IMR-90 (cell line): ENCODE measurements at places on chromosomes 5 and 9. TPM values are rescaled to one million over a fixed set of nuclear protein-coding genes. Genes with fewer than 3 reads are reported as not detected.

- DNase-seq = peak; percentile 61
Measured at GRCh38 chr5:116002116-116002906, 30.0 kb upstream of the ARL14EPL start.

DNA sequence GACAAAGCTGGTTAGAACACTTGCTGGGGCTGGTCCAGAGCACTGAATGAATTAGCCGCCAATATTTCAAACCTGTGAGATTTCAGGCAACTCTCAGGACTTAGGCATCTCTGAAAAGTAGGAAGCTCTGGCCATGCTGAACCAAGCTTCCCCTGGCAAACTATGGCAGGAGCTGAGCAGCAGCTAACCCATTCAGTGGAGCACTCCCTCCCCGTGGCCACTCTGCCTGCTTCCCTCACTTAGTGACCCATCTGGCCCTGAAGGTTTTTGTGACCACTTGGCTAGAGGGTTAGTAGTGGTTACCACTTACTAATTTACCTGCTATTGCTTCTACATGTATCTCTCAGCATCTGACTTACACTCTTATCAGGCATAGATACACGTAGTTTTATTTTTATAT, 25.5 kb downstream of the FOXI1 start:
- DNase-seq = no peak

GRCh38 chr9:33044677-33045282, 19.7 kb downstream of the DNAJA1 start:
- DNase-seq = no peak

The CDC20B gene
- not detected in 2 replicates for total RNA-seq

The TMC1 gene
- not detected in 2 replicates for total RNA-seq

The SLC25A51 gene
- 63.0 and 81.6 TPM in 2 replicates for total RNA-seq

DNA sequence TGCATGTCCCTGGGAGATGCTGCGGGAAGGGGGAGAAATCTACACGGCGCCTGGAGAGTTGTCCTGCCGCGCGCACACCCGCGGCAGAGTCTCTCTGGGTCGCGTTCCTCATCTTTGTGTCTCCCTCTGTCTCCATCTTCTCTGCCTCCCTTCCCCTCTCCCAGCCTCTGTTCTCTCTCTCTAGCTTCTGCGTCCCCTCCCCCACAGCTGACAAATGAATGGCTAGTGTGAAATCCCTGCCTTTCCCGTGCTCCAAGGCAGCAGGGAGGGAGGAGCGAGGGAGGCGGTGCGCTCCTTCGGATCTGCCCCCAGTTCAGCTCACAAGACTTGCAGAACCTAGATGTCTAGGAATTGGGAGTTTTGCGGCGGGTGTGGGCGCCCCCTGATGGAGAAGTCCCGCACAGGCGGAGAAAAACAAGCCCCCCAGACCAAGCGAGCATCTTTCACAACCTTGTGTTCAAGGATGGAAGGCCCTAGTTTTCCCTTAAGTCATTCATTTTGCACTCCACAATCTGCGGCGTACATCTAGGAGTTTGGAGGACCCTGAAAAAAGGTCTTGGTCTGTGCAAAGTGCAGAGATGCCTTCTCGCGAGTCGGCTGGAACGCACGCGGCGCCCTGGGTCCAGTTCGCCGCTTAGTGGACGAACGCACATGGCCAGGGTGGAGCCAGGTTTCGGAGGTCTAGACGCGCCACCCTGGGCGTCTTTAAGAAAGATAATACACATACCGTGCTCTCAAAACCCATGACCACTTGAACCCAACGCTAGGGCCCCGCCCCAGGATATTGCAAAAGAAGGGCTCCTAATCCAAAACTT, 2.0 kb downstream of the VCAN start:
- peak; percentile 98 for DNase-seq

The CER1 gene
- total RNA-seq = not detected in 2 replicates

GRCh38 chr5:132020568-132021339, 9.3 kb upstream of the ACSL6 start:
- DNase-seq = no peak

DNA sequence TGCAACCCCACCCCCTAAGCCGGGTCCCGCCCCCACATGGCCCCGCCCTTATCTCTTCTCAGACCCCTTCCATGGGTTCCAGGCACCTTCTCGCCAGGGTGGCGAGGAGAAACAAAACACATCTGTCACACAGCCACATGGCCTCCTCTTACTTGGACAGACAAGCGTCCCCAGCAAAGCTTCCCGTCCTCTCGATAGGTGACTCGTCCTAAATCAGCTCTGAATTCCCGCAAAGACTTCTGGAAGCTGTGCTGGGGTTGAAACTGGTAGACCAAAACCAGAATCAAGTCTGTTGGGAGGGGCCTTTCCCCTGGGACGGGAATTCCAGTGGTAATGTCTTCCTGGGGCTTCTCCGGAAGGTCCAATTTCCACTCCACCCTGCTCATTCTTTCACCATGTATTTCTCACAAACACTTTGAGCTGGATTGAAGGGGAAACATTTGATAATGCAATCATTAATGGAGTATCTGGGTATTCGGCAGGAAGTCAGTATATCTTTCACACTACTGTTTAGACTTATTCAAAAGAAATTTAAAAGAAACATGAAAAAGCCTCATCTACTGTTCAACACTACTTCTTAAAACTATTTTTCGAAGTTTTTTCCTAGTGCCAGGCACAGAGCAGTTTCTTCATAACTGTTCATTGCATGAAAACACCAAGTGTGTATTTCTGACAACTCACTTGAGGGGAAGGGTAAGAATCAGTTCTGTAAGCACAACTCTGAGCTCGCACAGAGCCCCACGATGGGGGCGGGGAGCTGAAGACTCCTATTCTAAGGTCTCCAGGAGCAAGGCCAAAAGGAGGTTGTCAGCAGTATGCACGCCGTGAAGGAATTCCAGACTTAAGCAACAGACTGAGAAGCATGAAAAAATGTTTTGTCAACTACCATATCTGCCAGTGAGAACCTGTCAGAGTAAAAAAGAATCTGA, 644 bp upstream of the CTNNAL1 start:
- DNase-seq = peak; percentile 78

The SKP1 gene
- total RNA-seq = 206 and 360 TPM in 2 replicates

The INSL4 gene
- not detected in 2 replicates for total RNA-seq

The LSM11 gene
- 3.0 and 3.9 TPM in 2 replicates for total RNA-seq

The TMEM267 gene
- 12.0 and 17.5 TPM in 2 replicates for total RNA-seq

The CDX1 gene
- 0.18 TPM in 1 of 2 replicates, not detected in the other for total RNA-seq

The CDH6 gene
- total RNA-seq = 211 and 232 TPM in 2 replicates

- DNase-seq = peak; percentile 65
Measured at GRCh38 chr5:67089200-67089725, 107.3 kb downstream of the CD180 start.

DNA sequence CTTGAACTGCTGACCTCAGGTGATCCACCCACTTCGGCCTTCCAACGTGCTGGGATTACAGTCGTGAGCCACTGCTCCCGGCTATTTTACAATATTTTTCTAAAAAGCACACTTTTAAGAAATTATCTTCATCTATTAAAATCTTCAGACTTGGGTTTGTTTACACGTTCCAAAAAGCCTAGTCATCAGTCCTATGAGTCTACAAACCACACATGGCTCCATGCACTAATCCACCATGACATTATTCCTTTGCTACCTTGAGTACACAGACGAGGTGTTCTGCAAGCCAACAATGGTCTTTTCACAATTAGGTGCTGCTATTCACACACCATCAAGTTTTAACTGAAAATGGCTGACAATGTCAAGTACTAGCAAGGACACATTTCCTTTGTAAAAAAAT, 41.0 kb downstream of the TRPM6 start:
- DNase-seq = peak; percentile 6

DNA sequence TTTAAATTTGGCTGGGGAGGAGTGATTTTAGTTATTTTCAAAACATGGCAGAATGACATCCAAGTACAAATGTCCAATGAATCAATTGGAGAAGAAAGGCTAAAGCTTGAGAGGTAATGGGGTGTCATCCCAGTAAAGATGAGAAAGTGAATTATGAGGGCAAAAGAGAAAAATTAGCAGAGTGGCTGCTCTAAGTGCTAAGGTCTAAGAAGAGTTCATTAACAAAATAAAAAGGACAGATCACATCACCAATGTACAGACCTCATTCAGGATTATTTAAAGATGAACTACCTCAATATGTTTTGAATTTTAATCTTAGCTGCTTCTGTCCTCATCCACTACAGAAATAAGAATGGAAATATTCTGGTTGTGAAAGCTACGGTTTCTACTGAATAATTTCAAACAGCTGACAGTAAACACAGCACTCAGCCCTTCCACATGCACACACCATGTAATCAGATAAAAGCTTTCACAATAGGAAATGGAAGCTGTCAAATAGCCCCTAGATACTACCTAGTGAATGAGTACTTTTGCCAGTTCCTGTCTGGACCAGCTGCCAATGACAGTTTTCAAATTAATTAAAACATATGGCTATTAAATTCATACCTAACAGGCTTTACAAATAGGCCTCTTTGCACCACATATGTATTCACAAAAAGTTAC, 171.5 kb downstream of the SSBP2 start:
- peak; percentile 11 for DNase-seq

GRCh38 chr9:1267581-1267980, 217.4 kb downstream of the DMRT2 start:
- no peak for DNase-seq

The NEUROG1 gene
- not detected in 2 replicates for total RNA-seq

The CNTFR gene
- total RNA-seq = not detected in 2 replicates

DNA sequence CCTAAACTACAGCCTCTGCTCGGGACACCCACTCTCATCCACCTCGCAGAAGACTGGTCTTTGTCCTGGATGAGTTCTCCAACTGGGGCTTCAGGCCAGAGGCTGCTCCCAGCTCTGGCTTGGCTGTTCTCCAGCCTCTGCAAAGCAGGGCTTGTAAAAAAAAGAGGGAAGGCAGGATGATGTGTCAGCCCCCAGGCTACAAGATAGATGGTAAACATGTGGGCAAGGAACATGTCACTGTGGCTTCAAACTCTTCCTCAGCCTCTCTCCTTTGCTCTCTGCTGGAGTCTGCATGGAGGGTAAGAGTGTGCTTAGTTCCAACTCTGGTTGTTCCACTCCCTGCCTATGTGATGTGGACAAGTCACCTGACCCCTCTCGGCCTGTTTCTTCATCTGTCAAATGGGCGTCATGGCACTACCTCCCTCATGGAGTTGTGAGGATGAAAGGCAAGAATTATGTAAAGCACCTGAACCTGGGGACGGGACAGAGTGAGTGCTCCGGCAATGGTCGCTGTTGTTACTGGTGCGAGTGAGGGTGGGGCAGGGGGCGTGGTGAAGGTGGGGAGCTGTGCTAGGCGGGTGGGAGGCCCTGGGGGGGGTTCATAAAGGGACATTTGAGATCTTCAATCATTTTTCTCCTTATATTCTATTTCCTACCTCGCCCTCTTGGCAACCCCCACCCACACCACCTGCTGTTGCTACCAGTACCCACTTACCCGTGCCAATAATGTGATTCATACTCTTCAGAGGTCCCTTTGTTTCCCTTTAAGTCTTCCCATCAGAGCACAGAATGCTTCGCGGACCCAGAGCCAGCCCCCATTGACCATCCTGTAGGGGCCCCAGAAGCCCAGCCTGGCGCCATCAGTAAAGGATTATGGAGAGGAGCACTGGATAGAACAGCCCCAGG, 6.8 kb upstream of the ZNF79 start:
- peak; percentile 78 for DNase-seq

GRCh38 chr9:21708856-21709255, 93.6 kb upstream of the MTAP start:
- no peak for DNase-seq

The NDUFA8 gene
- total RNA-seq = 45.2 and 80.8 TPM in 2 replicates

GRCh38 chr5:114948363-114948762, 221.3 kb downstream of the TRIM36 start:
- no peak for DNase-seq

- no peak for DNase-seq
Measured at GRCh38 chr5:1179383-1179715, 22.0 kb upstream of the SLC6A19 start.

The RBM18 gene
- total RNA-seq = 8.1 and 8.4 TPM in 2 replicates

The KIF27 gene
- 1.6 and 2.2 TPM in 2 replicates for total RNA-seq

The CD74 gene
- total RNA-seq = 0.18 and 0.28 TPM in 2 replicates

- no peak for DNase-seq
Measured at GRCh38 chr5:172113036-172113435, 75.0 kb downstream of the STK10 start.

DNA sequence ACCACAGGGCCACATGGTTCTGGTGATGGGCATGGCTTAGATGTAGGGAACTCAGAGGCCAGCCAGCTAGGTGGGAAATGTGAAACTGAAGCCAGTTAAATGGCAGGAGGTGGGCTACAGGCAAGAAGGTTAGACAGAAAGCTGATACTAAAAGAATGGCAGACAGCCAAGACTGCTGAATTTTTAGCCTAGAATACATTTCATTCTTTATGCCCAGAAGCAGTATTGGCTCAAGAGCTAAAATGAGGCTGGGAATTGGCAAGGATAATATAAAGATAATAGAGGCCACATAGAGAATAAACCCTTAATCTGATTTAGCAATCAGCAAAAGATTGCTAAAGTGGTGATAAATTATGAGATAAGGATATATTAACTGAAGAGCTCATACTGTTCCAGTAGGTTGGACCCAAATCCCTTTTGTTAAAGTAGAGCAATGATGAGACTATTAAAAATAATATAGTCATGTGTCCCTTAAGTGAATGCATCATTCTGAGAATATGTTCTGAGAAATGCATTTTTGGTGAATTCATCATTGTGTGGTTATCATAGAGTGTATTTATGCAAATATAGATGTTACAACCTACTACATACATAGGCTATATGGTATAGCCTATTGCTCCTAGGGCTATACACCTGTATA, 234.3 kb downstream of the CHSY3 start:
- DNase-seq = no peak

DNA sequence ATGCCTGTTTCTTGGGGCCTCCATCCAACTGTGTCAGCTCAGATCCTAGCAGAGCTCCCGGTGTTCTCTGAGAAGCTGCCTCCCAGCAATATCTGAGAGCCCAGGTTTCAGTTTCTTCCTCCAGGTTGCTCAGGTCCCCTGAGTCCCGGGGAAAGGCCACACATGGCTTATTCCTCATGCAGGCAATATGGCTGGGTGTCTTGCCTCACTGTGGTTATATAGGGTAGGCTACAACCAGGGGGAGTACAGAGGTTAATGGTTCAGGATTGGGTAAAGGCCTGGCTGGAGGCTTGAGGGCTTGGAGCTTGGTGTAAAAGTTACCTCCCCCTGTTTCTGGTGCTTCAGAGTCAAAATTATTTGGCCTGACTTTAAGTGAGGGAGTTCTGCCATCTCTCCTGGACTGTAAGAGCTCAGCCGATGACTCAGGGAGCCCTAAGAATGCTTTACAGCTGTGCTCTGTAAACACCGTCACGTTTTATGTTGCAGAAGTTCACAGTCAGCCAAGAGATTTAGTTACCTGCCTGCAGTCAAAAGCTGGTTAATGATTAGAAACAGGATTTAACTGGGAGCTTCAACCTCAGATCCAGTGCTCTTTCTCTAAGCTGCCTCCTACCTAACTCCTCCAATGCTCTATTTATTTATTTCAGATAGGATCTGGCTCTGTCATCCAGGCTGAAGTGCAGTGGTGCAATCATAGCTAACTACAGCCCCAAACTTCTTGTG, 24.3 kb upstream of the UBAP2 start:
- peak; percentile 96 for DNase-seq

DNA sequence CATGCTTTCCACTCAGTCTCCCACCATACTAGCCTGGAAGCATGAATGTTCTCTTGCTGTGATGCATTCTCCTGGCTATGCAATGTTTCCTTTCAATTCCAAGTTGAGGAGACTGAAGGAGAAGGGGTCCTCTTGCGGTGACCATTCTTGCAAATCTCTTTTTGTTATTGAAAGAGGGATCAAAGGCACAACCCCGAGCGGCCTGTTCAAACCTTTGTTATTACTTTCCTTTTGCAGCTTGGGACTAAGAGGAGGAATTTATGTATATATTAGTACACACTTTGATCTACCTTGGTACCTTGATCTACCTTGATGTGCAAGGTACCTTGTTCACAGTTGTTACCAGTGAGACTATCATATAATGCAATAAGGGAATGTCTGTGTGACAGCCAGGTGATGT, 147.3 kb downstream of the KCTD16 start:
- DNase-seq = no peak

The FBP1 gene
- not detected in 2 replicates for total RNA-seq
